Stimulated activated CD4-positive, alpha-beta T cell treated with anti-CD3 and anti-CD28 coated beads, TNF-alpha, amount 100 ng/mL, for 48 hours (primary cell): ENCODE measurements at places on chromosomes 1 and 21.

DNA sequence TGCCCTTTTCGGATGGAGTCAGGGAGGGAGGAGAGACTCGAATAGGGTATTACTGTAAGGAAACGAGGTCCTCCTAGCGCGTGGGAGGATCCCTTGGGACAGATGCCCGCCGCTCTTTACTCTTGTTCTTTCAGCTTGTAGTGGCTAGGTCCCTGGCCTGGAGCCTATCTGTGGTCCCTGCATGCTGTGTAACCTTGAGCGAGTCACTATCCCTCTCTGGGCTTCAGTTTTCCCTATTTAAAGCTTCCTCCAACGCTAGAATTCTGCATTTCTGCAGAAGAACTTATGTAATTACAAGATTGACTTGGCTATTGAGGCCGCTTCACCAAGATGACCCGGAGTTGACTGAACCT lies 744 bp downstream of the MIER1 start:
- DNase-seq = no peak

DNA sequence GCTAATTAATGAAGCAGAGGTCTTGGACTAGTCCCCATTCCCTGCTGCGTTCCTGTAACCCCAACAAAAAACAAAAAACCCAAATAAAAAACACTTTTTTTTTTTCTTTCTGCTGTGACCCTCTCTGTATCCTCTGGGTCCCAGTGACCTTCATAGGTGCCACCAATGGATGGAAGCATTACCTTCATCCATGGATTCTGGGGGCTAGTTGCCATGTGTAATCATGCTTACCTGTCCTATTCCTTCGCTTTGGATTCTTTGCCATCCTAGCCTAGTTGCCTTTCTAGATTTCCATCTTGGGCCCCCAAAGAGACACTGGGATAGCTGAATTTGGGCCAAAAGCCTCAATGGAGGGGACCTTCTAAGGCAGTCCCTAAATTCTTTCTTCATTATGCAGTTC lies 1208.7 kb downstream of the BRINP3 start:
- DNase-seq = no peak

- DNase-seq = no peak
Measured at GRCh38 chr1:40711465-40712404, 20.2 kb downstream of the NFYC start.

DNA sequence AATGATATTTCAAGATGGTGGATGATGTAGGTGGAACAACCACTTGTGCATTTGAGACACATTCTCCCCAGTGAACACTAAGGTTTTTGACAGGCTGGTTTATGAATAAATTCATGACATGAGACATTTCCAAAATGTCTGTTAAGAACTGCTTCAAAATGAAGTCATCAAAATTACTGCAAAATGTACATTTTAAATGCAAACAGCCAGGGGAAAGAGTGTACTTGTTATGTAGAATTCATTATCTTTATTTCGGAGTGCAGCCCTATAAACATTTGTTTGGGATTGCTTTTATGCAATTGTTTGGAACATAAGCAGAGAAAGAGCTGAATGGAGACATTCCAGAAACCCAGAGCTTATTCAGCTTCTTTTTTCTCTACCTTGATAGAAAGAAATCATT lies 49.5 kb downstream of the DSCAM start:
- no peak for DNase-seq

DNA sequence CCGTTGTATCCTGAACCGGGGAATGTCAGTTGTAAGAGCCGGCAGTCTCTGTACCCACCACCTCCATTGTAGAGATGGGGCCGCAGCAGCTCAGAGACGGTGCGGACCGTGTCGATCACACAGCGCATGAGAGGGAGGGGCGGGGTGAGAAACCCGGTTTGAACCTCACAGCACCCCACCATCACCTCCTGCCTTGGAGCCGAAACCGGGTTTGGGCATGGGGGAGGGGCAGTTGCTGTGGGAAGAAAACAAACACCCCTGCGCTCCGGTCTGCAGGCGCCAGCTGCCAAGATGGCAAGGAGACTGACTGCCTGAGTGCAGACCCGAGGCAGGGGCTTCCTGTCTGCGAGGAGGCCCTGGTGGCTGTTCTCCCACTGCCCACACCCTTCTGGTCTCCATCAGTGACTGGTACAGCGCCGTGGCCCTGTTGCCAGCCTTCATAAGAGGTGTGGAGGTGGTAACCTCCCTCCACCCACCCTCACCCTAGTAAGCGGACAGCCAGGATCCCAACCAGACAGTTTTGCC lies 69.2 kb upstream of the SSBP3 start:
- DNase-seq = no peak

DNA sequence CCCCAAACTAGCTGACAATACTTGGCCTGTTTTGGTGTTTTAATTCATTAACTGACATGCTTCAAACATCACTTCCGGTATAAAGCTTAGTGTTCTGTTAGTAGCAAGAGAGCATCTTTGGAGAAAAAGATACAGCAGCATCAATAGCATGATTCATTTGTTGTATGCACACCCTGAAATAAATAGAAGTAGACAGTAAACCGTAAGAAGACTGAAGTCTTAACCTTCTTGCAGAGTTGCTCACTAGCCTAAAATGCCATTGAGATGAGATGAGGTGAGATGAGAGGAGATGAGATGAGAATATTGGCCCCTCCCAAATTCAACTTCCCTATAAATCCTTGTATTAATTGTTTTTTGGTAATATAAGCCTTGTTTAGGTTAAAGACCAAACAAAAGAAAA lies 108.8 kb downstream of the TNFSF18 start:
- DNase-seq = no peak

DNA sequence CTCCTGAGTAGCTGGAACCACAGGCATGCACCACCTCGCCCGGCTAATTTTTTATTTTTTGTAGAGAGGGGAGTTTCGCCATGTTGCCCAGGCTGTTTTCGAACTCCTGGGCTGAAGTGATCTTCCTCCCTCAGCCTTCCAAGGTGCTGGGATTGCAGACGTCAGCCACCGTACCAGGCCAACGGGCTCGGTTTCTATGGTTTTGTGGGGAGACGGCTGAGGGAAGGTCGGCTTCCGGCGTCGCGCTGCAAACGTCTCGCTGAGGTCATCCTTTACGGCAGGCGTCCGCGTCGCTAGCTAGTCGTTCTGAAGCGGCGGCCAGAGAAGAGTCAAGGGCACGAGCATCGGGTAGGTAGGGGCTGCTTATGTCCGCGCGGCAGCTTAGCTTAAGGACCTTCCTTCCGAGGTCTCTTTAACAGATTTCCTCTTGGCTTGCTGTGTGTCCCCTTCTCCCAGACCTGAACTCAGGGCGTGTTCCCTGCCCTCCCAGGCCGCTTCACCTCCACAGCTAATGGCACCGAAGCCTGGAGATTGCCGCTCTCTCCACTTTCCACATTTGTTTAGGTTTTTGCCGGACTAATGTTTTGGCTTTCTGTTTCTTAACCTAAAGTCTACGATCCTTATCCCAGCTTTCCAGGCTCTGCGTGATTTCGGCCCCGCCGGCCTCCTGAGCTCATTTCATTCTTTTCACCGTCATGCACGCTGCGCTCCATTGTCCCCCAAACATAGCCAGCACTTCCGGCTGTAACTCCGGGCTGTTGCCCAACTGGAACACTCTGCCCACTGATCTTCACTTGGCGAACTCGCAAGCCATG lies at the start of gene NDUFS5:
Gene NDUFS5, plus strand, starts transcription at position 300 of the 815 bp plus-strand sequence. CDS start 2,375 bp downstream, outside the sequence.
- peak; percentile 67 for DNase-seq

DNA sequence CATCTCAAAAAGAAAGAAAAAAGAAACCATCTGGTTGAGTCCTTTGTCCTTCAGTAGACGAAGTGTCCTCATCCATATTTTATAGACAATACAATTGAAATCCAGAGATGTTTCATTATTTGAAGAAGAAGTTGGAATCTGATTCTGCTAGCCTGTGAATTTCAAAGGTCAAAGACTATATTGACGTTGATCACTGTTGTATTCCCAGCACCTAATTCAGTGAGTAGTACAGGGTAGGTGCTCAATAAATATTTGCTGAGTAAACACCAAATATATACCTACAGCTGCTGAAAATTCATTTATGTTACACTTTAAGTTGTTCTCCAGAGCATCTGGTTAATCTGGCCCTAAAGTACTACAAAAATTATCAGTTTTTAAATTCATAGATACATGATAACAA lies 135.2 kb downstream of the CACNA1E start:
- DNase-seq = no peak

DNA sequence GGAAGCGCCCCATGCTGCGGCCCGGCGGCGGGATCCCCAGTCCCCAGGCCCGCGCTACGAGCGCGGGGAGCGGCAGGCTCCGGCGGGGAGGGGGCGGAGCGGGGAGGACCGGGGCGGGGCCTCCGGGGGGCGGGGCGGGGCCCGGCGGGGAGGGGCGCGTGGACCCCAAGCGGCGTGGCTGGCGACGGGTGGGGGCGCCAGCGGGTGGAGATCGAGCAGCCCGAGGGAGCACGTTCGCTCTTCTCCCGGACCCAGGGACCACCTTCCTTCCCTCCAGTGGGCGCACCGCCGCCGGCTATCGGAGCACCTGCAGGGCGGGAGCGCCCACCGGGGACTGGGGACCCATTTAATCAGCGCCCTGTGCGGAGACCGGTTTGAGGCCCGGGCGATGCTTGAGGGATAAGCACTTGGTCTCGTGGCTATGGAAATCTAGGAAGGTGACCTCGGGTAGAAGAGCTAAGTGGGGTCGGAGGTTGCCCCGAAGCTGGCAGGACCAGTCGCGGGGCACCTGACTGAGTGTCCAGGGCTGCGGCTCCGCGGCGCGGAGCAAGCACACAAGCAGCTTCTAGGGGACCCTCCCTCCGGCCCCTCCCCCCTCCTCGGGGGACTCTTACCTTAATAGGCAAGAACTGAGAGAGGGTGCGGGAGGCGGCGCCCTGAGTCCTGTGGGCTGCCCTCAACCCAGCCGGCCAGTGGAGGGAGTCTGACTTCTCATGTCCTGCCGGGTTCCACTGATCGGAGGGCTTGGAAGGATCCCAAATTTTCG lies at the start of gene TSPAN2:
Gene TSPAN2, minus strand, starts transcription at position 84 of the 766 bp plus-strand sequence. Its CDS starts 71 bp downstream, at position 13.
- DNase-seq = peak; percentile 33

- DNase-seq = no peak
Measured at GRCh38 chr1:15454256-15454655, 2.3 kb upstream of the CELA2A start.

GRCh38 chr1:237789619-237790018 lies 101.1 kb downstream of the ZP4 start:
- no peak for DNase-seq

DNA sequence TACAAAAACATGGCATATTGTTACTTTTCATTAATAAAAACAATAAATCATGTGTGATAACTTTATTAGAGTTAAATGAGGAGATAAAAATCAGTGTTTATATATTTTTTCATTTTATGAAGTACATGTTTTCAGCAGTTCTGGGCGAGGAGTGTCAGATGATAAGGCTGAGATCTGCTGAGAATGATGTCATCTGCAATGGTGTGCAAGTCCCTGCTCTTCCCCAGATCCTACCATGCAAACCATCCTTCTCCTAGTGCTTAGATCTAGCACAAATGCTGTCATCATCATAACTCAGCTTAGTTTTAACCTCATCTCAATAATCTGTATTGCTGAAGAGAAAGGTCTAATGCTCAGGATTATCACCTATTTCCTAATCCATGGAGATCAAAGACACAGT lies 214.4 kb upstream of the DAB1 start:
- DNase-seq = no peak

DNA sequence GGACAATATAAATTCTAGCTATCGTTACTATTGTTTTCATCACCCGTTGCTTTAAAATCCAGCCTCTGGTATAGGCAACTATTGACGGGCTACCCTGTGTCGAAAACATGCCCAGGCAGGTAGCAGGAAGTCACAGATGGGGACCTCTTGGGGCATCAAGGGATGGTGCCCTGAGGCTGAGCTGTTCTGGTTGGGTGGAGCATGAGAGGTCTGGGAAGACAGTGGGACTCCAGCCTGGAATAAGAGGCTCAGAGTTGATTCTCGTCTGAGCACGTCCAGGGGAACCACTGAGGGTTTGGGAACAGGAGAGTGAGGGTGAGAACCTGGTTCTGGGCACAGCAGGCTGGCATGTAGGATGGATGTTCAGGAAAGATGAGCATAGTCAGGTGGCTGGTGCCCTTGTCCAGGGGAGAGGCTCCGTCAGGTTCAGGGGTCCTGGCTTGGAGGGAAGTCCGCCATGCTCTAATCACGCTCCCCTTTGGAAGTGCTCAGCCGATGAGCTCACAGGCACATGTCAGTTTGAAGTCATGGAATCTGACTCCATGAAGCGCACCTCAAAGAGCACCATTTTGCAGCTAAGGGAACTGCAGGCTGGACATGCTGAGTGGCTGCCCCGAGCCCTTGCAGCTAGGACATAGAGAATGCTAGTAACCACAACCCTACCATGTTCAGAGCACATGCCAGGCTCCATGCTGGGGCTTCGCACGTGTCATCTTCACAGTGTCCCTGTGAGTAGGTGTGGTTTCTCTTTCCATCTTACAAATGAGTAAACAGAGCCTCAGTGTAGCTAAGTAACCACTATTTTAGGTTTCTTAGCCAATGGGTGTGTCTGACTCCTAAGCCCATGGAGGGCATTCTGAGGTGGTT lies 21.0 kb downstream of the PCSK9 start:
- DNase-seq = no peak

GRCh38 chr1:96515430-96515829 lies 206.2 kb upstream of the PTBP2 start:
- no peak for DNase-seq

GRCh38 chr1:117017062-117017461 lies 15.5 kb downstream of the CD101 start:
- no peak for DNase-seq

GRCh38 chr1:21233490-21233889 lies 56.8 kb downstream of the ECE1 start:
- DNase-seq = no peak

DNA sequence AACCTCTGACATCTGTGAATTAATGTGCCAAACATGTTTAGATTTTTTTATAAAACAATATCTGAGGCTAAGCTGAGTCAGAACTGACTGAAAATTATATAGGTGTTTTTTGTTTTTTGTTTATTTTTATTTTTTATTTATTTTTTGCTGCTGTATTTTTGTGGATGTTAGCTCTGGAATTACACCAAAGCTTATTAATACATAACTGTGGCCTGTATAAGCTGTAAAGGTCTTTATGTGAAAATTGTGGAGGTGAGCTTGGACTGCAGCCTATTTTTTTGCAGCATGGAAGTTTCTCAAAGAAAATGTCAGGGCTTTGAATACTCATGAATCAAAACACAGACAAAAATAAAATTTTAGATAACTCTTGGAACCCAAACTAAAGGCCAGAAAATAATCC lies 199.8 kb downstream of the CHRM3 start:
- DNase-seq = no peak

DNA sequence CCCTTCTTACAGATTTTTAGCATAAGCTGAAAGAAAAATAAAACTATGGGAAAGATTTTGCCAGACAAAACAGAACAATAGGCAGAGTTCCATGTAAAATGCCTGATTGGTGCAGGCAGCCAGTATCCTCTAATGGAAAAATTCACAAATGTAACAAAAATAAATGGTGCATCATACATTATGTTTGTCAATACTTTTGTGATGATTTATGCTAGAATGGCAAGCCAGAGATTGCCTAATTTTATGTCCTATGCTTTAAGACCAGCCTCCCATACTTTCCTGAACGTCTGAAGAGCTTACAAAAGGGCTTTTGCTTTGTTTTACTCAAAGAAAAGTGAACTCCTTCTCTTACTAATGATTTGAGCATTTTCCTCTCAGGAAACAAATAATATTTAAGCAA lies 81.5 kb upstream of the KCNJ15 start:
- no peak for DNase-seq

- peak; percentile 78 for DNase-seq
Measured at GRCh38 chr21:41425954-41426675, at the start of gene MX1. Gene MX1, plus strand, starts transcription at chr21:41426239. Its CDS starts 5,832 bp downstream, at chr21:41432071.

GRCh38 chr1:37888022-37888700 lies 28.8 kb upstream of the MTF1 start:
- DNase-seq = no peak

- DNase-seq = no peak
Measured at GRCh38 chr21:23401278-23401677, 2206.0 kb downstream of the MRPL39 start.

- no peak for DNase-seq
Measured at GRCh38 chr1:21339356-21340229, 49.3 kb upstream of the ECE1 start.
